ENCODE measurements at places on chromosomes 16 and 17.

DNA sequence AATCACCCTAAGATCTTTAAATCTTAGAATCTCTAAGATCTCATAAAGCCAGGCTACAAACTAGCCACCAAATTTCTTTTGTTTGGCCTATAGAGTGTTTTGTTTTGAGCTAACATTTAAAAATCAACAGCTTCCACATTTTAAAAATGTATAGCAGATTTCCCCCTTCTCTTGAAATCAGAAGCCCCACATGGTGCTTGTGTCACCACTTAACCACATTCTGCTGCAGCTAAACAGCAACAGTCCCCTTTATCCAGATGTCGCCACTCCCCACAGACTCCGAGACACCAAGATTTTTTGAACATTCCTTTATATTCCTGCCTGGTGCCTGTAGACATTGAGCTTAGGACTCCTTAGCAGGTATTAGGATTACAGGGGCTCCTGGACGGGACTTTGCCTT is 16.0 kb downstream of the GUCY2D start:
- no peak for DNase-seq

DNA sequence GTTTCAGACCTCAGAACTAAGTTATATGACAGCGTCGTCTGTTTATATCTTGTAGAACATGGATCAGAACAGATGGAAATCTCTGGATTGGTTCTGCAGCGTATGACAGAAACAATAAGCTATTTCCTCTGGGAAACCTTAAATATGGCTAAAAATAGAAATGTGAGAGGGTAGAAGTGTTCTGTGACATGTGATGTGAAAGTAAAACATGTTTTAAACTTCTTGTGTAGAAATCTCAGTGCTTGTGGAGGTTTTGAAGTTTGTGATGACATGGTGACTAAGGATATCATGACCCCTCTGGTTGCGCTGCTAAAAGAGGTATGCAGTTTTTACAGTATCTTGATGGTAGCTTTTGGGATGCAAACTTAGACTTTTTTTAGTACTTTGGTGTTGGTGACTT is 2.8 kb downstream of the HEATR3 start:
- no peak for DNase-seq

- no peak for DNase-seq
Observed at GRCh38 chr16:24146518-24146917, 109.6 kb upstream of the CACNG3 start.

DNA sequence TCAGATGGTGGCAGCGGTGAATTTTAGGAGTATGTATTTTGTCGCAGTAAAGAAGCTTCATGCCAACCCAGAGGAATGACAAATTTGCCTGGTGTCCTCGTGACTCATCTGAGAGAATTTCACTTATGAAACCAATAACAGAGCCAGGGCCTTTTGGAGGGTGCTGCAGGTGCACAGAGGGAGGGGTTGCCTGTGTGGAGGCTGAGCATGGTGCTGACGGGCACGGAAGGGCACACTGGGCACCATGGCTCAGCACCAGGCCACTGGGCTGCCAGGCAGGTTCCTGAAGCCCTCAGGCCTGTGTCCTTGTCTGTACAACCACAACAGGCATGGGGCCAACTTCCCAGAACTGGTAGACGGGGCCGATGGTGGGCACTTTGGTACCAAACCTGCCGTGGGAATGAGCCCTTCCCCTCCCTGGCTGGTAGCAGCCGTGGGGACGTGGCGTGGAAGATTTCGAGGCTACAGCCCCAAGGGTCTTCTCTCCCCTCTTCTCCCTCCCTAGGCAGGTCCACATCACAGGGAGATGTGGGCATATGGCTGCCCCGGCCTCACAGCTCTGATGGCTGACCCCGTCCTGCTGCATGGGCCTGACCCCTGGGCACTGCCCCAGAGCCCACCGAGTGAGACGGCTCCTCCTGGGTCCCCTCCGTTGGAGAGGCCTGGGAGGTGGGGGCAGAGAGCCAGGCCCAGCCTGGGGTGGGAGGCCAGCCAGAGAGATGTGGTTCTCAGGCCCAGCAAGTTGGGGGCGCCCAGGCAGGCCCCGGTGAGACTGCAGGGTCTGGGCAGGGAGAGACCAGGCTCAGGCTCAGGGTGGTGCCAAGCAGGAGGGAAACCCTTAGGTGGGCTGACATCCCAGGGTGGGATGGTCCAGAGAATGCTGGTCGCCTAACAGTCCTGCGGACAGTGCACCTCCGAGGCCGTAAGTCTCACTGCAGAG is 30.2 kb upstream of the ZNF469 start:
- no peak for DNase-seq

- no peak for DNase-seq
Observed at GRCh38 chr16:85172455-85173145, 60.3 kb upstream of the CIBAR2 start.

DNA sequence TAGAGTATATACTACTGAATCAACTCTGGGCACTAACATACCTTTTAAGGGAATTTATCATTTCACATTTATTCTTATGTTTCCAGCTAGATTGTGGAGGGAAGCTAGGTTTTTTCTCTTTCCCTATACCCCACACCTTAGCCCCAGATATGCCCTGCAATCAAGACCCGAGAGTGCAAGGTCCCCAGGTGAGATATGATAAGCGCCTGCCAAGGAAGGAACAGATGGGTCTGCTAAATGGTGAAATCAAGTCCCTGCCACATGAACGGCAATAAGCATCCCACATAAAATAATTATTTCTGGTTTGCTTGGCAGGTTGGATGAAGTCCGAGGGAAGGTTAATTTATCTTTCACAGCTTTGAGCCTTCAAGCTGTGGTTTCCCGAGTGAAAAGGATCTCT is 195.5 kb downstream of the TOX3 start:
- DNase-seq: no peak

DNA sequence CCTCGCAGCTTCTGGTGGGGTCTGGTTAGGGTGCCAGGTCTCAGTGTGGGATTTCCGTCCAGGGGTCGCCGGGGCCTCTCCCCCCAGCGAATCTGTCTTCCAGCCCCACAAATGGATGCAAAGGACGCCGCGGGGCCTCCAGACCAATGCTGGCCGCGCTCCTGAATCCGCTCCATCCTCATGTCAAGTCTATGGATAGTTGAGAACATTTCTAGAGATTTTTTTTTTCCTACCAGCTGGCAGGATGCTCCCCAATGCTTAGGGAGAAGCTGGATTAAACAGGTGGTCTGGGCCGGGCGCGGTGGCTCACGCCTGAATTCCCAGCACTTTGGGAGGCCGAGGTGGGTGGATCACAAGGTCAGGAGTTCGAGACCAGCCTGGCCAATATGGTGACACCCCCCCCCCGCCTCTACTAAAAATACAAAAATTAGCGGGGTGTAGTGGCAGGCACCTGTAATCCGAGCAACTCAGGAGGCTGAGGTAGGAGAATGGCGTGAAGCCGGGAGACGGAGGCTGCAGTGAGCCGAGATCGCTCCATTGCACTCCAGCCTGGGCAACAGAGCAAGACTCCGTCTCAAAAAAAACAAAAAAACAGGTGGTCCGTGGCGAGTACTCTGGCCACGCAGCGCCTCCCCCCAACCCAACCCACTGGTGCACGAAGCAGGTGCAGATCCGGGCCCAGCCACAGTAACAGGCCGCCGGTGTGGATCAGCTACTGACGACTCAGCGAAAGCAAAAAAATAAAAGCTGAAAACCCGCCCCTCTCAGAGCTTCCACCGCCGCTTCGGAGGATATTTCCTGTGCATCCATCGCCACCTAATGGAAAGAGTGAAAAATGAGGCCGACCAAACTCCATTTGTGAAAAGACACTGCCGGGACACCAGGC is 1.1 kb upstream of the NXN start:
- DNase-seq: peak; percentile 62

DNA sequence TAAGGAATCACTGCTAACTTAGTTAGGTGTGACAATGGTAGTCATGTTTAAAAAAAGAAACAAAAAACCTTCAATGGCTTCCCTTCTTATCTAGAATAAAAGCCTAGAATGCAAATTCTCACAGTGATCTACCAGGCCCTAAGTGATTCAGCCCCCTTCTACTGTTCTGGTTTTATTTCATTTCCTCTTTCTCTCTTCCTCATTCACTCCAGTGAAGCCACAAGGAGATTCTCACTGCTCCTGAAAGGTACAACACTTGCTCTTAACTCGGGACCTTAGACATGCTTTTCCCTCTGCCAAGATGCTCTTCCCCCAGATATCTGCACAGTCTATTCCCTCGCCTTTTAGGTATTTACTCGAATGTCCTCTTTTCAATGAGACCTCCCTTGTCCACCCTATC is 3.7 kb downstream of the PIGS start:
- no peak for DNase-seq

- no peak for DNase-seq
Observed at GRCh38 chr16:87032554-87032953, 284.6 kb downstream of the C16orf95 start.

DNA sequence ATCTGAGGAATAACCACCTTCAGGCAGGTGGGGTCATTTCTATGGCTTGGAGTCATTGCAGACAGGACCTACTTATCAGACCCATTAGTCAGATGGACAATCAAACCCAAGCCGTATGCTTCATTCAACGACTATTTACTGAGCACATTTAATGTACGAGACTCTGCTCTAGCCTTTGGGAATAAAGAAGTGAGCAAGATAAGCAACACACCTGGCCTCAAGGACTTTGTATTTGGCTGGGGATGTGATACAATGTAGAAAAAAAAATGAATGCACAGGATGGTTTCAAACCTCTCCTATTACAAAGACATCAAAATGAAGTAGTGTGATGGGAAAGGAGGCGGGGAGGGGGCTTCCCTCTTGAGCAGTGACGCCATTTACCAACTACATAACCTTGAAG is 311.7 kb downstream of the PMP22 start:
- DNase-seq: no peak

- DNase-seq: peak; percentile 37
Observed at GRCh38 chr16:56609463-56609921, 1.1 kb downstream of the MT2A start.

GRCh38 chr16:81600275-81600674 is 155.7 kb downstream of the CMIP start:
- no peak for DNase-seq

DNA sequence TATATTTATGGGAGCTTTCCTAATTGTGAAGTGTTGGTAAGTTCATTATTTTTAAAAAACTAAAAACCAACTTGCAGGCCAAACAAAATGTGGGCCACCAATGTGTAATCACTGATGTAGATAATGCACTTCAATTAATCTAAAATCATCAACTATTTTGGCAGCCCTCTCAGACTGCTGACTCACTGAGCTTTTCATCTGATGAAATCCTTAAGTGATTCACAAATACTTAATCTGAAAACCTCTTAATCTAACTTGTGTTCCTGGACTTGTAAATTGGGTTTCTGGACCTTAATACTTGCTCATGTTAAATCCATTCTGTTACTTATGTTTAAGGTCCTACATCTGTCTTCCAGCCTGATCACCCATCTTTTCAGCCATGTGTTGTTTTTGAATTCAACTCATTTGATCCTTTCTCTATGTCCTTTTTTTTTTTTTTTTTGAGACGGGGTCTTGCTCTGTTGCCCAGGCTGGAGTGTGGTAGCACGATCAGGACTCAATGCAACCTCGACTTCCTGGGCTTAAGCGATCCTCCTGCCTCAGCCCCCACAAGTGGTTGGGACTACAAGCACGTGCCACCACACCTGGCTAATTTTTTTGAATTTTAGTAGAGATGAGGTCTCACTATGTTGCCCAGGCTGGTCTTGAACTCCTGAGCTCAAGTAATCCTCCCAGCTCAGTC is 39.0 kb downstream of the PRKCB start:
- no peak for DNase-seq
